ENCODE measurements at places on chromosomes 1 and 21.

DNA sequence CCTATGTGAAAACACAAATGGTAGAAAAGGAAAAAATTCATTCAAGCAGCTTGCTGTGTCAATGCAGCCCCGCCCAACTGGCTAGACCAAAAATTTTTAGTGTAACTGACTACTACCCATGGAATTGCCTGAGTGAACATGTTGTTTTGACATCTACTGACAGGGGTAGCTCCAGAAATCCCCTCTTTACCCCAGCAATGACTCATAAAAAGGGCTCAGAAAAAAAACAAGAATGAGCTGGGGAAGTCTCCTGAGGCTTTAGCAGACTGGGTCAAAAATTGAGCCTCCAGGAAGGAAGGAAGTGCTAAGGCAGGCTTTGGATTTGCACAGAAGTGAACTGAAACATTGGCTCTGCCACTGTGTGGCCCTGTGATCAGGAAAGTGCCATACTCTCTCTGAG is 24.4 kb upstream of the FGGY start:
- DNase-seq, result no peak

- DNase-seq, result no peak
These were observed 1155.6 kb downstream of the AMY1C start for GRCh38 chr1:104905322-104905721.

- no peak for DNase-seq
These were observed 9.2 kb upstream of the ERG start for GRCh38 chr21:38507374-38507942.

DNA sequence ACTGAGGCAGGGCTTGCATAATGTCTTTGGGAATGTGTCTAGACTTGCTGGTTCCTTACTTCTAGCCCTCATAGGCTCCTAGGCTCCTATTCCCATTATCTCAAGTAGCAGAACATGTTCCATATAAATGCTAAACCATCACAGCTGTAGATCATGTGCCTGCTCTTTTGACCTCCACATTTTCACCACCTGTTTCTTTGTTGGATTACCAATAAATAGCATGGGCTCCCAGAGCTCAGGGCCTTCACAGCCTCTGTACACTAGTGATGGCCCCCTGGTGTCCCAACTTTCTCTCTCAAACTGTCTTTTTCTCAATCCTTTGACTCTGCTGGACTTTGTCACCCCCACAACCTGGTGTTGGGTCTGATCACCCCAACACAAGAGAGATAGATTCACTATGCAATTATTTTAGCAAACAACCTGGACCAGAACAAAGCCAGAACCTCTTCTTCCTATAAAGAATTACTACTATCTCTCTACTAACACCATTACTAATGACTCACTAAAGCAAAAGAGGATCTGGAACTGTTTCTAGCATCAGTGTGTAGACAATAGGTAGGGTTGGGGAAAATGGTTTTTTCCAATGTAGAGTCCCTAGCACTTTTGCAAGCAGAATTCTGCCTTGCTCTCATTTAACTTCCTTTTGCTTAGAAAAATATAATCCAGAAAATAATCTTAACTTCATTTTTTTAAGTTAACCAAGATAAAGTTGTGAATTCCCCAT is 51.7 kb downstream of the WLS start:
- no peak for DNase-seq

DNA sequence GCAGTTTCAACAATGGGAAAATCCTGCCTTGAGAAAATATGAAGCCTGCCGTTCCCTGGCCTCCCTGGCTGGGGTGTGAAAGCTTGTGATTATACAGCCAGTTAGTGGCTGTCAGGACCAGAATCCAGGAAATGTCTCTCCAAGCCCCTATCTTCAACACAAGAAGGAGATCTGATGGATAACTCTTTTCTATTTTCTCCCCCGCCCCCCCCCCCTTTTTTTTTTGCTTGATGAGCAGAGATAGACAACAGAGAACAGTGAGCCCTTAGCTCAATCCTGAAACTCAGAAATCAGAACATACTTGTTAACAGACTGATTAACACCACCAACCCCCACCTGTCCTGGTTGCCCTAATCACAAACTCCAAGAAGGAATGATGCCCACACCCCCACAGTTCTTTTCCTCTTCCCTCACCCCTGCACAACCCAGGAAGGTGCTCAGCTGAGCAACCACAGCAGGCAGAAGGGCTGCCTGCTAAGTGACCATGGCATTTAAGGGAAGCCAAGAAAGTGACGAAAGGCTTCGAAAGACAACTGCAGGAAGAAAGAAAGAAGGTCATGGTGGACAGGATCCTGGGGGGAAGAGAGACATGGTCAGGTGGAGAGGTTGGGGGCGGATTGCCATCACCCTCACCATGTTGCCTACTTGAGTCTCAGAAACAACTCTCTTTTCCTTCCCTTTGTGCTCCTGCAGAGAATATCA is 12.3 kb upstream of the DENND2D start:
- DNase-seq, result no peak

GRCh38 chr1:165403835-165404482 is 41.0 kb downstream of the RXRG start:
- DNase-seq, result no peak

GRCh38 chr1:200483491-200484143 is 73.8 kb upstream of the ZNF281 start:
- DNase-seq, result no peak

DNA sequence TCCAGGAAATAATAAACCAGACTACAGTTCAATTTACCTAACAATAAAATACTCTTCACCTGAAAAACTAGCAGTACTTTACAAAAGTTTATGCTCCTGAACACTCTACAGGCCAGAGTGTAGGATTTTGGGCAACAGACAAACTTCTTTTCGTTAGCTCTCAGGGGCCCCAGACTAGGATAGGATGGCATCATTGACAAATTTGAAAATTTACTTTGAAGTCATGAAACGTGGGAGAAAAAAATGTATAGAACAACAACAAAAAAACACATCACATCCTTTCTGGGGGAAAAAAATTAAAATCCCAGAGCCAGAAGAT is 1.2 kb downstream of the PTP4A2 start:
- no peak for DNase-seq

DNA sequence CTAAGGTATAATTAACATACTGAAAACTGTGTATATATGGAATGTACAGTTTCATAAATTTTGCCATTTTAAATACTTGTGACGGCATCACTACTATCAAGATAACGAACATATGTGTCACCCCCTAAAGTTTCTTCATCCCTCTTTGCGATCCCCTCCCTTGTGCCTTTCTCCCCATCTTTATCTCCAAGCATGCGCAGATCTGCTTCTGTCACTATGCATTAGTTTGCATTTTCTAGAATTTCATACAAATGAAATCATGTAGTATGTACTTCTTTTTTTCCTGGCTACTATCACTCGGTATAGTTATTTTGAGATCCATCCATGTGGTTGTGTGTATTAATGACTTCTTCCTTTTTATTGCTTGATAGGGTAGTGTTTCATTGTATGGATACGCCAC is 154.9 kb downstream of the ZNF648 start:
- no peak for DNase-seq

DNA sequence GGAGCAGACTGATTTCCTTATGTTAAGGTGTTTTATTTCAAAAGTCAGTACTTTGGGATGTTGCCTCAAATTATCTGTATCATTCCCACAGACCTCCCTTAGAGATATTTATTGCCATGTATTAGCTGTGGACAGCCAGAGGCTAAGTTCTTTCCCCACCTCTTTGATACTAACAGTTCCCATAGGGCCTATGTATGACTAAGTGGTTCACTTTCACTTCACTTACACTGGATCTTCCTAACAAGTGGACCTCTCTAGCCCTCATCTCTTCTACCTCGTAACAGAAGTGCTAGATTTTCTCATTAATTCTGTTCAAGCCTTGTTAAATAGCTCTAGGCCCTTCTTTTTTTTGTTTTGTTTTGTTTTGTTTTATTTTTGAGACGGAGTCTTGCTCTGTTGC is 6.2 kb downstream of the TRAF5 start:
- DNase-seq, result no peak

GRCh38 chr21:26967062-26967913 is at the start of gene ADAMTS5:
Gene ADAMTS5 (minus strand): TSS chr21:26967088. CDS start chr21:26966391, 697 bp downstream.
- peak; percentile 24 for DNase-seq

- DNase-seq, result no peak
These were observed 624.4 kb upstream of the PLXNA2 start for GRCh38 chr1:208868554-208868953.

GRCh38 chr1:224047538-224047937 is 66.4 kb upstream of the FBXO28 start:
- no peak for DNase-seq

DNA sequence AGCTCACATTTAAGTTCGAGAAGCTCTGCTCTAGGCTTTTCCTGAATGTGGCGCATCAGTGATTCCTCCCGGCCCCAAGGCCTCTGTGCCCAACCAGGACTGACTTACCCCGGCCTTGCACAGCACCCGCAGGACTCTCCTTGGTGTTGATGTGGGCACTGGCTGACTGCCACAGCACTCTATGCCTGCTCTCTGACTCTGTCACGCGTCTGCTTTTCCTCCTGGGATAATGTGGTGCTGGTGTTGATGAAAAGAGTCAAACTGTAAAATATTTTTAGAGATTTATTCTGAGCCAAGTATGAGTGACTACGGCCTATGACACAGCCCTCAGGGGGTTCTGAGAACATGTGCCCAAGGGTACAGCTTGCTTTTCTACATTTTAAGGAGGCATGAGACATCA is 15.5 kb upstream of the SLC2A5 start:
- no peak for DNase-seq

- no peak for DNase-seq
These were observed 26.2 kb downstream of the SZT2 start for GRCh38 chr1:43415901-43416300.

DNA sequence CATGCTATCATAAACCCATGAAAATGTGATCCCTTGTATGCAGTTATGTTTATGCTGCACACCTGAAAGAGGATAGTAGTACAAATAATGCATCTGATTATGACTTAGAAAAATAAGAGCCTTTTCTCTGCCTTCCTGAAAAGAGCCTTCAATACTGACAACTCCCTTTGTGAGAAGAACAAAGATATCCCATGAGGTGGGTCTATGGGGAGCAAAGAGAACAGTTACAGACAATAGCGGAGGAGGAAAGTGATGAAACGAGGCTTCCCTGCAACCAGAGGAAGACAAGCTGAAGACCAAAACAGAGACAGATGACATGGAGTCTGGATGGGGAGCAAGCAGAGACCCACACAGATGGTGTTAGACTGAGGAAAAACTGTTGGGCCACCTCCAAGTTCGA is 598.3 kb upstream of the PLXNA2 start:
- DNase-seq, result no peak

DNA sequence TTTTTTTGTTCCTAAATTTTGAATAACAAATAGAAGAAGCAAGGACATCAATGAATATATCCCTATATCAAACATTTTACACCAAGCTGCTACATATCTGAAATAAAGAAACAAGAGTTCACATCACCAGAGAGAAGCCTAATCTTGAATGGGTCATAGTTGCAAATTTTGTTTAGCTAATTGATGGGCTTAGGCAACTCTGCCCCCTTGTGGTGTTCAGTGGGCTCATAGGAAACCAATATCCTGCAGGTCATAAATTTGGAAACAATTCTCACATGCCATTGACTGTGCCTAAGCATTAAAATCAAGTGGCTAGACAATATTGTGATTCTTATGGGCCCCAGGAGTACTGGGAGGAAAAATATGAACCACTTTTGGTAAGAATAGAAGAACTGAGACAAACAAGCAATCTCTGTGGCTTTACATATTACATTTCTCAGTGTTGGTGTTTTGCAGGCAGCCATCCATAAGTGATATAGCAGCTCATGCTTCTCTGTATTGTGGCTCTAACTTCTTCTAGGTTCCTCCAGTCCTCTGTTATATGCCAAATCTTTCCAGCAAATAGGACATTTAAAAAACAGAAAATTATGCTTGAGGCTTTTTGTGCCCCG is 1262.8 kb upstream of the PRMT6 start:
- DNase-seq, result peak; percentile 35

DNA sequence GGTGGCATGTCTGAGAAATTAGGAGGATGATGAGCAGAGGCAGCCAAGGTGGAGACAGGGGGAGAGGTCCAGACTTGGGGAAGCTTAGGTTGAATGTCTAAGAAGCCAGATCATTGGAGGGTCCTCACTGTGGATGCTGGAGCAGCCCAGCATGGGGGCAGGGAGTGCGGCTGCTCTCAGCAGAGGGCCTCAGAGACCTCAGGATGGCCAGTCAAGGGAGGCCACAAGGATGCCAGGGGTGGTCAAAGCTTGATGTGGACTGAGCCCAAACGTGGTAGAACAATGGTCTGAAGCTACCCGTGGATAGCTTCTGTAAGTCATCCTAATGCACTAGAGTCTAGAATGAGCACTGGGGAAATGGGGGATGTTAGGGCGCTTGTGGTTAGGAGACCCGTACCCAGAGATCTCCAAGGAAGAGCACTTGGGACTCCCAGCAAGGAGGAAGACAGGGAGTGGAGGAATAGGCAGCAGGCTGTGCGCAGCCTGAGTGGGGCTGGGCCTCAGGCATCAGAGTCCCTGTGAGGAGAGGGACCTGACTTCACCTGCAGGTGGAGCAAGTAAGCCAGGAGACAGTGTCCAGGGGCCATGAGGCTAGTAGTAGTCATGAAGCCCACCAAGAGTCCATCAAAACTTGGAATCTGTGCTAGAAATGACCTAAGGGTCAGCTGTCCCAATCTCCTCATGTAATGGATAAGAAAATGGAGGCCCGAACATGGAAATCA is 4.3 kb upstream of the S100A9 start:
- DNase-seq, result no peak

DNA sequence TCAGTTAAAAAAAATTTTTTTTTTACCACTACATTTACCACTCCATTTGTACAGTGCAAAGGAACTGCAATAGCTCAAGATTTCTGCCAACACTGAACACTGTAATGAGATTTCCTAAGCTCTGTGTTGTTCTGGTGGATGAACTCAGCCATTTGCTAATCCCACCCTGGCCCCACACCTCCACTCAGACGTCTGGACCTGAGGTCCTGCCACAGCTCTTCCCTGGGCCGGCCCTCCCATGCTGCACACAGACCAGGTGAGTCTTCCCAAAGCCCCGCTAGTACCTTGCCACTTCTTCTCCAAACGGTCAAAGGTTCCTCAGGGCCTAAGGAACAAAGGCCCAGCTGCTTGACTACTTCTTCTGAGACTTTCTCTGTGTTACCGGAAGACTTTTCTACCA is 56.4 kb downstream of the SLC45A1 start:
- no peak for DNase-seq

GRCh38 chr1:206895325-206895724 is 1.9 kb upstream of the IL24 start:
- DNase-seq, result no peak

GRCh38 chr21:41008974-41009373 is 159.0 kb upstream of the BACE2 start:
- DNase-seq, result no peak

Measured in posterior cingulate gyrus (tissue), 11 donors.